Activated T-helper 2 cell treated with anti-CD3 and anti-CD28 coated beads, Interferon-gamma antibody, Interleukin-2, Interleukin-4, amounts not matched to agents 10 μg/mL and 5 μg/mL and 100 μg/mL, durations not matched to agents 14 hours and 24 hours and 36 hours (primary cell): ENCODE measurements at places on chromosomes 5 and 9.

- no peak for DNase-seq
These were observed 108.7 kb downstream of the RGS3 start for GRCh38 chr9:113572076-113572861.

DNA sequence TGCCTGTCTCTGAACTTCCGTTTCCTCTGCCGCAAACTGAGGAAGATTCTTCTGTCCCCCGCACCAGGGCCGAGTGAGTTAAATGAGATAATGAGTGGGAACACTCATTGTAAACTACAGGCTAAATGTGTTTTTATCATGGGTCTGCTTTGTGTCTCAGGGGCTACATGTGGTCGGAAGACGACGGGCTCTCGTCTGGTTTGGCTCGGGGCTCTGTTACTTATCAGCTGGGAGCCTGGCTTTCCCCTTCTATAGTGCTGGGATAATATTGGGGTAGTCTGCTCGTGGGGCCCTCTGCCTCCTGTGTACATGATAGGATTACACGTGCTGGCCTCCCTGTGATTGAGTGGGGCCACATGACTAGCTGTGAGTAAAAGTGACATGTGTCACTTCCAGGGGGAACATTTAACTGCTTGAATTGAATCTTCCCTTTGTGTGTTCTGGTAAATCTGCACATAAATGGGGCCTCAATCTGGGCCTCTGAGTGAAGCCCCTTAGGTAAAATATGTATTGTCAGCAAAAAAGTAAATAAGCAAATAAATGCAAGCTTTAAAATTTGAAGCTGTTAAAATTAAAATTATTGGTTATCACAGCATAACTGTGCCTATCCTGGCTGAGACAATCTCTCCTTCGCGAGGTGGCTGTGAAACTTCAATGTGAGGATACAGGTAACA, 86.9 kb upstream of the SH3PXD2B start:
- no peak for DNase-seq

GRCh38 chr9:79613145-79613544, 41.4 kb downstream of the TLE4 start:
- no peak for DNase-seq

DNA sequence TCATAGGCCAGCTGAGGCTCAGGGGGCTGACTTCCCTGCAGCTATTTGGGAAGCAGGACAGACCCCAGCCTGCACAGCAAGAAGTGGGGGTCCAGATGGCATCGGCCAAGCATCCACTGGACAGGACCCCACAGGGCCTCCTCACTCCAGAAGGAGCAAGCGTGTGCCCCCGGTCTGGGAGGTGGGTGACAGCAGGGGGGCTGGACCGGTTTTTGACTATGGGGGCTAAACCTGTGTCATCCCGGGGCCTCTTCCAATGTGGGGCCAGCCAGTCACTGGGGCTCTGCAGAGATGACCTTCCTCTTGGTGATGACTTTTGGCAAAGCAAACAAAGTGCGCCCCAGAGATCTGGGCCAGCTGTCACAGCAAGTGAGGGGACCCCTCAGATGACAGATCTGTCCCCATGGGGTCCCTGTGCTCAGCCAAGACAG, 163.9 kb downstream of the OLFM1 start:
- no peak for DNase-seq

DNA sequence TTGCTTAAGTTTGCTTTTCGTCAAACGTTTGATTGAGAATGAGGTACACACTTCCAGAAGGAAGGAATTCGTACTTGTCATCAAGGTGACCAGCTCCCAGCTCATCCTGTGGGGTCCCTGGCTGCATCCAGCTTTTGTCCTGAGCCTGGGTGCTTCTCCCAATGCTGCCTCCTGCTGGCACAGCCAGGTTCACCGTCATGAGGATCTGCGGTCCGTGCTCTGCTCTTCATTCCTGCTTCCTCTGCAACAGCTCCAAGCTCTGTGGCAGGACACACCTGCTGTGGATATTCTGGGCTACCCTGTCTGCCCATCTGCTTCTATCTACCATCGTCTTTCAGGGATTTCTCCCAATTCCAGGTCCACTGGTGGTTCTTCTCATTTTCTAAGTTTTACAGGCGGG, 13.3 kb upstream of the UBE2QL1 start:
- DNase-seq: no peak

GRCh38 chr9:108300306-108301287, 555.2 kb downstream of the ACTL7B start:
- DNase-seq: no peak

- no peak for DNase-seq
These were observed 15.3 kb upstream of the TMEM174 start for GRCh38 chr5:73157414-73158303.

DNA sequence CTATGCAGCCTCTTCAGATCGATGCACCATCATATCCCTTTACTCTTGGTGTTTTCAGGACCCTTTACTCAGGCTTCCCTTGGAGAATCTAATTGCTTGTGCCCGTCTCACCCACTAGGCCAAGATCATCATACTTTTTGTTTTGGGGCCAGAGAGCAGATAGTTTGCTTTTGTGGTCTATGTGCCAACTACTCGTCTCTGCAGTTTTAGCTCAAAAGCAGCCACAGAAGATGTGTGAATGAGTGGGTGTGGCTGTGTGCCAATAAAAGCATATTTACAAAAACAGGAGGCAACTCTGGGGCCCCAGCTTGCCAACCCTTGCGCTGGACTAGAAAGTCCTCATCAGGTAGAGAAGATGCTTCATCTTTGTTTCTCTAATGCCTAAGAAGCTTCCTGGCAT, 216.8 kb downstream of the SEMA5A start:
- DNase-seq: no peak

DNA sequence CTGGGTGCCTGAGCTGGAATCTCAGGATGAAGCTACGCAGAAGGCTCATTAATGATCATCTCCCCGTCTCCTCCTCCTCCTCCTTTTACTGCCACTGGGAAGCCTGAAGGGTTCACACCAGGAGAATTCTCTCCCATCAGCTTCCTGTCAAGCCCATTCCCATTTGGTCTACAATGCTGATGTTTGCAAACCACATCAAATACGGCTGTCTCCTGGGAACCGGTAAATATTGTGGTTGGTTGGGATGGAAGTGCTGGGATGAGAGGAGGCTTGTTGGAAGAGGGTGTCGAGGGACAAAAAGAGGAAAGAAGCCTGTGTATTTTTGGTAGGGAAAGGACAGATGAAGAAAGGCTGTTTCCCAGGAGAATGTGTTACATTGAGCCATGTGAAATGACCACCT, 13.2 kb upstream of the S1PR3 start:
- no peak for DNase-seq

DNA sequence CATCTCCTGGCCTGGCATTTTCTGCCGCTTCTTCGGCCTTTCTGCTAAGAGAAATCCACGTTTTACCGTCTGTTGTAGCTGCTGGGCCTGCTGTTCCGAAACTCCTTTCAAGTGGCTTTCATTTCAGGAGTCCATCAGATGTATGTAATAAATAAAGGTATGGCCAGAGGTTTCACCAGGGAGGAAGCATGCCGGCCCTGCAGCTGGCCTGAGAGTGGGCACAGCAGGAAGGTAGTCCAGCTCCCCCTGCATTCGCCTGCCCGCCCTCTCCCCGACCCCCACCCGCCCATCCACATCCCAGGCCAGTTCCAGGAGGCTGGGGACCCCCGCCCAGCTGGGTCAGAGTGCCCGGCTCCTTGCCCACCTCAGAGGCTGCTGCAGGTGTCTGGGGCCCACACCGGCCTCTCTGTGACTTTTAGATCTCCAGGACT, 46.4 kb upstream of the EXOC3 start:
- DNase-seq: no peak

DNA sequence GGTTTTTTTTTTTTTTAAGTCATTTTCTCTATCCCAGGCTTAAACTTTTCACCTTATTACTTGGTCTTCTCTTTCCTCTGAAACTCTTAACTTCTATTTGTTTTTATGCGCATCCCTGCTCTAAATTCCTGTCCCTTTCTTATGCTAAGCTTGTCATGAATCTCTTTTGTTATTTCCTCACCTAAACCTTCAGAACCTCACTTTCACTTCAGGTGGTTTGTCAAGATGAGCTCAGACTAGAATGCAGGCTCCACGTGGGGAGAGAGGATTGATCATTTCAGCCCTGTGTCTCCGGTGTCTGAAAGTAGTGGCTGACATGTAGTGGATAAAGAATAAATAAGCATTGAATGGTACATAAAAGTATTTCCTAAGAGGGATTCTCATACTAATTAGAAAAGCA, 63.6 kb downstream of the ANXA1 start:
- no peak for DNase-seq

GRCh38 chr5:119074419-119074818, 3.5 kb downstream of the DMXL1 start:
- no peak for DNase-seq

DNA sequence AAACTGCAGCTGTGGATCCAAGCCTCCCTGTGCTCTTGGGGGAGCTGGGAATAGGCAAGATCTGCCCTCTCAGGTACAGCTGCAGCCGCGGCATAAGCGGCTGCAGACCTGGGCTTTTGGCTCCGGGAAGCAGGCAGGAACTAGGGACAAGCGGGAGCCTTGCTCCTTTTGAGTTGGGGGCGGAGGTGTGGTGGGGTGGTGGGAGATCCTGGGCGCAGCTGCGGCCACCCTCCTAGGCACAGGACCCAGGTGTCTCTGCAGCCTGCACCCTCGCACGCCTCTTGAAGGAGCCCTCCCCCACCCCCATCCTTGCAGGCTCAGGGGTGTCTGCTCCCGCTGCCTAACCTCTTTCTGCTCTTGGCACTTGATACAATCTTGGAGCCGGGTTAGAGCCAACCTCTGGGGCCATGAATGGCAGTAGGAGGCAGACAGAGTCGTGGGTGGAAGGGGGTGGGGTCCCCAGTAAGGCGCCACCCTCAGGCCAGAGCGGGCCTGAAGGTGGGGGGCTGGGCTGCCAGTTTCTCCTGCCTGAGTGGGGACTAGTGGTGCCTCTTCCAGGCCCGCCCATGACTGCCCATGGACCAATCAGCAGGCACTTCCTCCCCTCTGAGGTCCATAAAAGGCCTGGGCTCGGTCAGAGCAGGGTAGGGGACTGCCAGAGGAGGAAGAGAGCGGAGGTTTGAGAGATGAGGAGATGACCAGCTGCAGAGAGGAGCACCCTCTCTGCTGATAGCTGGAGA, 267.6 kb upstream of the TNC start:
- DNase-seq: no peak

DNA sequence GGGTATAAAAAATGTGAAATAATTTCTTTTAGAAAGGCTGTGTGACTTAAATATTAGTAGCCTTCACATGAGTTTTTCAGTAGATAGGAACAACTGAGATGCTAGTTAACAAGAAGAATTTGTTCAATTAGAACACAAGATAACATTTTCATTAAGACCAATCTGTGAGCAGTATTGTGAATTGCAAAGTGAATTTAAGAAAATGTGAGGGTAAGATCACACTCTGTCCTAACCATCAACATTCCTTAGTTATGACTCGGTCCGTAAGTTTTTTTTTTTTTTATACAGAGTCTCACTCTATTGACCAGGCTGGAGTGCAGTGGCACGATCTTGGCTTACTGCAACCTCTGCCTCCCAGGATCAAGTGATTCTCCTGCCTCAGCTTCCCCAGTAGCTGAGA, 180.2 kb upstream of the EGFLAM start:
- no peak for DNase-seq

GRCh38 chr5:8851101-8851500, 694.8 kb downstream of the SEMA5A start:
- no peak for DNase-seq

GRCh38 chr5:78504704-78505677, 143.6 kb downstream of the LHFPL2 start:
- DNase-seq: no peak

DNA sequence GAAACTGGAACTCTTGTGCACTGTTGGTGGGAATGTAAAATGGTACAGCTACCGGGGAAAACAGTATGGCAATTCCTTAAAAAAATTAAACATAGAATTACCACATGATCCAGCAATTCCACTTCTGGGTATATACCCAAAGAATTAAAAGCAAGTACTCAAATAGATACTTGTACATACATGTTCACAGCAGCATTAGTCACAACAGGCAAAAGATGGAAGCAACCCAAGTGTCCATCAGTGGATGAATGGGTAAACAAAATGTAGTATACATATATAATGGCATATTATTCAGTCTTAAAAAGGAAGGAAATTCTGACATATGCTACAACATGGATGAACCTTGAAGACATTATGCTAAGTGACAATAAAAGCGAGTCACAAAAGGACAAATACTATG, 7.4 kb upstream of the SLC22A5 start:
- DNase-seq: no peak

DNA sequence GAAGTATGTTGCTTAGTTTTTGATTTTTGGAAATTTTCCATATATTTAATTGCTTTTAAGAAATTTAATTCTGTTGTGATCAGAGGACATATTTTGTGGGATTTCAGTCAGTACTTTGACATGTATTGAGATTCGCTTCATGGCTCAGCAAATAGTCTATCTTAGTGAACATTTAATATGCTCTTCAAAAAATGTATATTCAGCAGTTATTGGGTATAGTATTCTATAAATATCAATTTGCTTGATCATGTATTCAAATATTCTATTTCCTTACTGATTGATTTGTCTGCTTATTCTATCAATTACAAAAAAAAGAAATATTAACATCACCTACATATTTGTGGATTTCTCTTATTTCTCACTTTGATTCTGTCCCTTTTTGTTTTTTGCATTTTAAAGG, 79.5 kb upstream of the HAND1 start:
- DNase-seq: no peak

GRCh38 chr9:105296877-105297287, 52.4 kb downstream of the SLC44A1 start:
- DNase-seq: no peak

DNA sequence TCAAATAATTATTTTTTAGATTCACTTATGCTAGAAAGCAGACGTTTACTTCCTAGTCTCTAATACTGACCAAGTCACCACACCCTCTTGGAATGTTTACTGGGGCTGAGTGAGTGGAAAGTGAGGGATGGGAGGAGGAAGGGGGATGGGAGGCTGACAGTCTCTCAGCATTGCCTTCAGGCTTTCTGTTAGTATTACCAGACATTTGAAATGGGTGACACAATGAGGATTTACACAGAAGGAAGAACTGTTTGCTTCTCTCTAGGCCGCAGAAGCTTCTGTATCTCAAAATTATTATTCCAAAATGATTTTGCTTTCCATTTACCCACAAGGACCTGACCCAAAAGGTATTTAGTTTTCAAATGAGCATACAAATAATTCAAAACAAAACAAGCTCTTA, 232.8 kb upstream of the ZNF608 start:
- no peak for DNase-seq

DNA sequence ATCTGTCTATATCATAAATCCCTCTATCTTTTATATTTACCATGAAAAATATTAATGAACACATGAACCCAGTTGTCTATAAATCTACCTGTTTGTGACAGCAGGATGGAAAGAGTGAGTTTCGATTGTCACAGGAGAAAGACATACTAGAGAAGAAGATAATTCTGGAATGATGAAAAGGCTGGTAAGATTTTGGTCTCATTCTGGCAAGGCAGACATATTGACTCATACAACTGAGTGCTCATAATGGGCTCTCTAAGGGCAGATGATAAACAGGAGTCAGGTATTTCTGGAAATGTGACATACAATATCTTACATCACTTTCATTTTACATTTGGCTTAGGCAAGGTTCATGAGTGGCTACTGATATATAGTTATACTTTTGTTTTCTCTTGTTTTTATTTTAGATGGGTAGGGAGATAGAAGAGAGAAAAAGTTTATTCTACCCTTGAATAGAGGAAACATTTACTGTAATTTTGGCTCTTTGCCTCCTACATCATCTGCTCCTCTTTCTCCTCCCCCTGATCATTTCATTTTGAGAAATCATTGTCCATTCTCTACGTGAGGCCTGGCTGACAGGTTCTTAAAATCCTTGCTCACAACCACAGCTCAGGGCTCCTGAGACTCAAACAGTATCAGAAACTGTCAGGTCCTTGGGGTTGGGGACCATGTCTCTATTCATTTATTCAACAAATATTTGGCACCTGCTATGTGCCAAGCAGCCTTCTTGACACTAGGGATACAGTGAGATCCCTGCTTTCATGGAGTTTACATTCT, 14.4 kb downstream of the ELOVL7 start:
- DNase-seq: no peak
